ENCODE measurements at places on chromosomes 1 and 21.

GRCh38 chr1:113663165-113663951 is 95.9 kb downstream of the PHTF1 start:
- no peak for DNase-seq

GRCh38 chr1:95073446-95073845 is 695 bp upstream of the ALG14 start:
- no peak for DNase-seq

DNA sequence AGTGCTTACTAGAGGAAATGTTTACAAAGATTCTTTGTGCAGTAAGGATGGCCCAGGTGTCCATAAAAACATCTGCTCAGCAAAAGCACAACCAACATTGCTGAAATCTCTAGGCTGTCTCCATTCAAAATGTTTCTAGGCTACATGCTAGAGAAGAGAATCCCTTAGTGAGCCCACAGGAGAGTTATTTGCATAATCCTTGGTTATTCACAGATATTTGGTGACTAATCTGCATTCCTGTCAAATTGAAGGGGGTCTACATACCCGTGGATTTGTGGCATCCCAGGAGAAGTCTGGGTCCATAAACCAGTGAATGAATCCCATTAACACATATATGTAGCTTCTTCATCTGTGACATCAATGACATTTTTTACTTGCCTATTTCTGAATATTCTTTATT is 261.3 kb upstream of the ESRRG start:
- DNase-seq = no peak

DNA sequence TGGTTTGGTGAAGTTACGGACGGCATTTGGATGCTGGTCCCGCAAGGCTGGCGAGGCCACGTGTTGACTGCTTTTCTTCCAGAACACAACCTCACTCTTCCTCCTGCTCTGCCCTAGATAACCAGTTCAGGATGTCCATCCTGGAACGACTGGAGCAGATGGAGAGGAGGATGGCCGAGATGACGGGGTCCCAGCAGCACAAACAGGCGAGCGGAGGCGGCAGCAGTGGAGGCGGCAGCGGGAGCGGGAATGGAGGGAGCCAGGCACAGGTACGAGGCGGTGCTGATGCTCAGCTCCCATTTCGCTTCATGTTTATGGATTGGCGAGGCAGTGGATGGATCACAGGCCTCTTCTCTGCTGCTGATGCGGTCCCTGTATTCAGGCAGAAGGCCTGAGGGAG is 38.8 kb upstream of the VAMP3 start:
- no peak for DNase-seq

GRCh38 chr1:150720703-150721102 is at the start of gene HORMAD1:
Gene HORMAD1 (minus strand): TSS chr1:150720895. CDS start chr1:150719505, 1,390 bp downstream.
- no peak for DNase-seq

DNA sequence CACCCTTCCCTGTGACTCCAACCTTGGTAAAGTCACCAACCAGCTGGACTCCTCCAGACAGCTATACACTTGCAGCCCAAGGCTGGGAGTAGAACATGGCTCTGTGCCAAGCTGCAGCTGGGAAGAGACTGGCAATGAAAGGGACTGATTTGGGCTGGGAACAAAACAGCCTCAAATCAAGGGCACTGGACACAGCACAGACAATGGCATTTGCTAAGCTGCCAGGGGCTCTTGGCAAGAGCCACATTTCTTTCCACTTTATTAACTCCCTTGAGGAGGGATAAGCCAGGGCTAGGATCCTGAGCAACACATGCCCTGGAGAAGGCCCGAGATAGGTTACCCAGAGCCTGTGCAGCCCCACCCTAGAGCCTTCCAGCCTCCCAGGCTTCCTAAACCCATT is 12.0 kb downstream of the SYT11 start:
- peak; percentile 34 for DNase-seq

Data from pancreas (tissue), 10 donors.